Sciatic nerve (tissue), 2 donors: ENCODE measurements at places on chromosomes 4 and X.

DNA sequence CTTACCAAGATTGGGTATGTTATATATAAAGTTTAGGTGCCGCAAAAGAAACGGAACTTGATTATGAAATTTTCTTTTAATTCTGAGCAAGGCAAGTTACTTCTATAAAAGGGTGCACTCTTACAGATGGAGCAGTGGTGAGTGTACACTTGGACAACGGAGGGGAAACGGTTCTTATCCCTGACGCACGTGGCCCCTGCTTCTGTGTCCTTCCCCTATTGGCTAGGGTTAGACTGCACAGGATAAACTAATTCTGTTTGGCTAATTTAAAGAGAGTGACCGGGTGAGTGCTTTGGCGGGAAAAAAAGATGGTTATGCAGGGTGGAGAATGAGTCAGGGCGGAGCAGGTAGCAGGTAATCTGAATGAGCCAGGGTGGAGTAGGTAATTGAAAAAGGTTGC, 149.5 kb downstream of the GC start:
- no peak for DNase-seq

DNA sequence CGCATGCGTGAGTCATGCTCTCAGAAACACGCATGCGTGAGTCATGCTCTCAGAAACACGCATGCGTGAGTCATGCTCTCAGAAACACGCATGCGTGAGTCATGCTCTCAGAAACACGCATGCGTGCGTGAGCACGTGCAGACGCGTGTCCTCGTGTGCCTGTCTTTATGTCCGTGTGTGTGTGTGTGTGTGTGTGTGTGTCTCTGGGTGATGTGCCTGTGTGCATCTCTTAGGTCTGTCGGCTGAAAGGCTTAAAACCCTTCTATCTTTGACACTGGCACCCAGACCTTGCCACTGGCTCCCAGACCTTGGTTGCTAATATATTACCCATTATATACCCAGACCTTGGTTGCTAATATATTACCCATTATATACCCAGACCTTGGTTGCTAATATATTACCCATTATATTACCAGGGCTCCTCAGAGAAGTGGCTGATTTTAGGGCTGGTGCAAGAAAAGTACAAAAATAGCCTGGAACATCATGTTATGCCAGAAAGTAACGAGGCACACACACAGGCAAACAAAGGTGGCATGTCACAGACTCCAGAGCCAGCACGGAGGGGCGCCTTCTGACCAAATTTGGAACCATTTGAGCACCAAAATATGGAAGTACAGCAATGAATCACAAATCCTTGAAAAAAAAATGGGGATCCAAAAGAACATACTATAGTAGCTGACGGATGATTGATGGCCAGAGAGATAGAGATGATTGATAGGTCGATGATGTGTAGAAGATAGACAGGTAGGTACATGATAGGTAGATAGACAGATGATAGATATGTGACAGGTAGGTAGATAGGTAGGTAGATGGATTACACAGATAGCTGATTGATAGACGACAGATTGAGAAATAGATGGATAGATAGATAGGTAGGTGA, 19.2 kb upstream of the ADRA2C start:
- DNase-seq, result no peak

DNA sequence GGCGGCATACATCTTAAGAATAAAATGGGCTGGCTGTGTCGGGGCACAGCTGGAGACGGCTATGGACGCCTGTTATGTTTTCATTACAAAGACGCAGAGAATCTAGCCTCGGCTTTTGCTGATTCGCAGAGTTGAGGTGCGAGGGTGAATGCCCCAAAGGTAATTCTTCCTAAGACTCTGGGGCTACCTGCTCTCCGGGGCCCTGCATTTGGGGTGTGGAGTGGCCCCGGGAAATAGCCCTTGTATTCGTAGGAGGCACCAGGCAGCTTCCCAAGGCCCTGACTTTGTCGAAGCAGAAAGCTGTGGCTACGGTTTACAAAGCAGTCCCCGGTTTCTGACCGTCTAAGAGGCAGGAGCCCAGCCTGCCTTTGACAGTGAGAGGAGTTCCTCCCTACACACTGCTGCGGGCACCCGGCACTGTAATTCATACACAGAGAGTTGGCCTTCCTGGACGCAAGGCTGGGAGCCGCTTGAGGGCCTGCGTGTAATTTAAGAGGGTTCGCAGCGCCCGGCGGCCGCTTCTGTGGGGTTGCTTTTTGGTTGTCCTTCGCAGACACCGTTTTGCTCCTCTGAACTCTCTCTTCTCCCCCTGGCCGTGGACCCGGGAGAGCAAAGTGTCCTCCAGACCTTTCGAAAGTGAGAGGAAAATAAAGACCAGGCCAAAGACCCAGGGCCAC, 1.9 kb downstream of the SHOX start:
- DNase-seq, result no peak

- DNase-seq, result no peak
These were observed 50.1 kb upstream of the ACSL4 start for GRCh38 chrX:109782994-109783700.

GRCh38 chr4:110678517-110679227, 55.8 kb upstream of the PITX2 start:
- DNase-seq, result no peak

GRCh38 chr4:84669201-84669600, 86.3 kb downstream of the CDS1 start:
- no peak for DNase-seq
